Large intestine (tissue), 12 donors: ENCODE measurements at places on chromosomes 11 and 22. TPM values are rescaled to one million over a fixed set of nuclear protein-coding genes. Genes with fewer than 3 reads are reported as not detected.

DNA sequence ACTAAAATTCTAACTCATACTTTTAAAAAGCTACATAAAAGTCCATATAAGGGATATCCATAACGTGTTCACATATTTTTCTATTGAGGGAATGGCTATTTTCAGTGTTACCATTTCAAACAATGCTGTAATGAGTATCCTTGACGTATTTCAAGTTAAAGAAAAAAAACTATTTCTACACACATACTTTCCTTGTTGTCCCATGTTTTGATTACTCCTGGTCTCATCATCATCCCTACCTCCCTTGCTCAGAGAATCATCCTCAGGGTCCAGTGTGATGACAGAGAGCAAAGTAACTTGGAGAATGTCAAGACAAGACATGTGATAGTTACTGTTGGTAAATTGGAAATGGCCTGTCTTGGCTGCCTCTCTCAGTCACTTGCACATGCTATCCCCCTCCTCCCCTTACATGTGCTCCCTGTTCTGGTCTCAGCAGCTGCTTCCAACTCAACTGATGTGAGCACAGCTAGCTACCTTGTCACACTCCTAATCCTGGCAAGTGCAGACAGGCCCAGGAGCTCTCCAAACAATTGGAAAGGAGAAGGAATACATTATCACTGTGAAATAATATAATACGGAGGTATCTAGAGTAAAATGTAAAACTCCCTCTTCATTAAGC is 21.8 kb downstream of the NUMA1 start:
- no peak for DNase-seq

The SLC17A6 gene
- polyA plus RNA-seq = not detected

The RAB36 gene
- 2.2 TPM for polyA plus RNA-seq

The CRACR2B gene
- 34.4 TPM for polyA plus RNA-seq
